ENCODE measurements at places on chromosomes 1 and 21. TPM values are rescaled to one million over a fixed set of nuclear protein-coding genes. Genes with fewer than 3 reads are reported as not detected.

GRCh38 chr1:89557956-89558355 lies 33.3 kb downstream of the LRRC8B start:
- DNase-seq, result no peak

- no peak for DNase-seq
Measured at GRCh38 chr21:46569081-46569480, 35.8 kb downstream of the S100B start.

GRCh38 chr1:80926531-80926930 lies 874.2 kb upstream of the ADGRL2 start:
- DNase-seq, result no peak

- no peak for DNase-seq
Measured at GRCh38 chr1:29305943-29306342, 69.6 kb downstream of the PTPRU start.

DNA sequence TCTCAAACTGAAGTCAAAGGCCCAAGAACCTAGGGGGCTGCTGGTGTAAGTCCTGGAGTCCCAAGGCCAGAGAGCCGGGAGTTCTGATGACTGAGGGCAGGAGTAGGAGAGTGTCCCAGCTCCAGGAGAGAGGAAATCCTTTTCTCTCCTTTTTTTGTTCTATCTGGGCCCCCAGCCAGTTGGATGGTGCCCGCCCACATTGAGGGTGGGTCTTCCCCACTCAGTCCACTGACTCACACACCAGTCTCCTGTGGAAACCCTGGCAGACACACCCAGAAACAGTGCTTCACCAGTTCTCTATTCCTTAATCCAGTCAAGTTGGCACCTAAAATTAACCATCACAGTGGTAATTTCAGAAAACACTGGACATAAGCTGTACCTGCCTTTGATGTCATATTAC lies 12.7 kb upstream of the WDR26 start:
- DNase-seq, result no peak

DNA sequence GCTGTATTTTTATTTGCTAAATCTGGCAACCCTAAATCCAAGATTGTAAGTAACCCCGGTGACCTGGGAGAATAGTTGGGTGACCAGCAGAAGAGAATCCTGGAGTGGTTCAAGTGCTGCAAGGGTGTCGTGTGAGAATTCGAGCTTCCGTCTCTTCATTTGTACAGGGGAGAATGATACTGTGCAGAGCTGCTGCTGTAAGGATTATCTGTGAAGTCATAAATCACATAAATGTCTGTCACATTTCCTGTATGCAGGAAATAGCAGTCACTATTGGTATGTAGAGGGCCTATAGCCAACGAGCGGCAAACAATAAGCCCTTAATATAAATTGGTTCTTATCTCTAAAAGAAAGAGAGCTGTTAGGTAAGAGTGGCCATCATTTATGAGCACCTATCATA lies 90.7 kb downstream of the ATP1A1 start:
- DNase-seq, result no peak

- DNase-seq, result no peak
Measured at GRCh38 chr1:211576717-211577116, 2.2 kb downstream of the SLC30A1 start.

GRCh38 chr1:154371436-154371835 lies 33.7 kb upstream of the IL6R start:
- DNase-seq, result no peak

- DNase-seq, result no peak
Measured at GRCh38 chr1:162840250-162840839, 20.6 kb downstream of the CCDC190 start.

GRCh38 chr1:224168859-224169380 lies 14.1 kb upstream of the DEGS1 start:
- DNase-seq, result peak; percentile 40

GRCh38 chr1:54335011-54335754 lies 71.0 kb downstream of the SSBP3 start:
- DNase-seq, result no peak

DNA sequence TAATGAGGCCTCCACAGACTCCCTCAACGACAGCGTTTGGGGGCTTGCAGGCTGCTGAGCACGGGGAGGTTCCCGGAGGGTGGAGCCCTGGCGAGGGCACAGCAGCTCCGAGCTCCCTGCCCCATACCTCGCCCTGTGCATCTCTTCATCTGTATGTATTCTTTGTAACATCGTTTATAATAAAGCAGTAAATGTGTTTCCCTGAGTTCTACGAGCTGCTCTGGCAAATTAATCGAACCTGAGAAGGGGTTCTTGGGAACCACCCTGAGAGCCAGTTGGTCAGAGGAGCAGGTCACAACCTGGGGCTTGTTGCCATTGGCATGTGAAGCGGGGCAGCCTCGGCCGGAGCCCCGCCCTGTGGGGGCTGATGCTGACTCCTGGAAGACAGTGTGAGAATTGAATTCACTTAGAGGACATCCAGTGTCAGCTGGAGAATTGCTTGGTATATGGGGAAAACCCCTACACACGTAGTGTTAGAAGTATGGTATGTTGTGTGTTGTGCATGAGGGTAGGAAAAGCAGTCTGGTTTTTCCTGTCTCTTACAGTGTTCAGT lies 11.5 kb downstream of the SLC37A1 start:
- DNase-seq, result no peak

- peak; percentile 61 for DNase-seq
Measured at GRCh38 chr1:115976062-115976920, at the start of gene SLC22A15. Gene SLC22A15, plus strand, starts transcription at chr1:115976513. Its CDS starts 115 bp downstream, at chr1:115976628.

DNA sequence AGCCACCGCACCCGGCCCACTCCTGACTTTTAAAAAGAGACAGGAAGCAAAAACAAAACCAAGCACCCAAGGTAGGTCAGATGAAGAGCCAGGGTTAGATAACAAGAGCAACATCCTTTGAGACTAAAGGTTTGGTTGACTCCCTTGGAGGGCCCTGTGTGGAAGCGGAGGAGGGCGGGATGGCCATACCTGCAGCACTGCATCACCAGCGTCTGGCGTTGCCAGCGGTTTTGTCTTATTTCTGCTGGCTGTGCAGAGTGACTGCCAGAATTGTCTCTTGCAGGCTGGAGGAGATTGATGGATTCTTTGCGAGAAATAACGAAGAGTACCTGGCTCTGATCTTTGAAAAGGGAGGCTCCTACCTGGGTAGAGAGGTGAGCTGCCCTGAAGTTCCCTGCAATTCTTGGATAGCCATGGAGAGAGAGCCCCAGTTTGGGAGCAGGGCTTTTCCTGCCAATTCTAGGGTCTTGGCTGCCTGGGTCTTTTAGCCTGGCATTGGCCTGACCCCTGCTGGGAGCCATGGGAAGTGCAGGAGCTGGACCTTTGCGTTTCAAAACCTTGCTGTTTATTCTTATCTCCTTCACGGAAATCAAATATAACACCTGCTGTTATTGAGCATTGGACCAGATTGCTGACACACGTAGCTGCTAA lies 24.0 kb downstream of the QSOX1 start:
- DNase-seq, result peak; percentile 58

- no peak for DNase-seq
Measured at GRCh38 chr1:53500204-53501064, 41.2 kb downstream of the DMRTB1 start.

- no peak for DNase-seq
Measured at GRCh38 chr1:108653431-108654105, 7.3 kb downstream of the HENMT1 start.

DNA sequence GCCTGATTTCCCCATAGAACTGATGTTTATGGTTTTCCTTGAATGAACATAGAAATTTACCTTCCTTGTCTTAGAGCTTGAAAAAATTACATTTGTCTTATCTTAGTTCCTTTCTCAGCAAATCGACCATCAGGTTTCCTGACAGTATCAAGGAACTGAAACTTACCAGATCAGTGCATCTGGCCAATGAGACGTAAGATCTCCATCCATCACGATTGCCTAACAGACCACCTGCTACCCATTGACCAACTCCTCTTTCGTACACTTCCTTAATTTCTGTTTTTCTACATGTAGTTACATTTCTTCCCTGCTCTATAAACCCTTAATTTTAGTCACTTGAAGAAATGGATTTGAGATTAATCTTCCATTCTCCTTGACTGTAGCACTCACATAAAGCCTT lies 57.4 kb upstream of the TMPRSS15 start:
- no peak for DNase-seq

GRCh38 chr1:106889059-106889458 lies 167.4 kb upstream of the PRMT6 start:
- no peak for DNase-seq

- no peak for DNase-seq
Measured at GRCh38 chr1:85587841-85588240, 7.3 kb downstream of the CCN1 start.

- no peak for DNase-seq
Measured at GRCh38 chr1:238223076-238223640, 332.4 kb upstream of the ZP4 start.

DNA sequence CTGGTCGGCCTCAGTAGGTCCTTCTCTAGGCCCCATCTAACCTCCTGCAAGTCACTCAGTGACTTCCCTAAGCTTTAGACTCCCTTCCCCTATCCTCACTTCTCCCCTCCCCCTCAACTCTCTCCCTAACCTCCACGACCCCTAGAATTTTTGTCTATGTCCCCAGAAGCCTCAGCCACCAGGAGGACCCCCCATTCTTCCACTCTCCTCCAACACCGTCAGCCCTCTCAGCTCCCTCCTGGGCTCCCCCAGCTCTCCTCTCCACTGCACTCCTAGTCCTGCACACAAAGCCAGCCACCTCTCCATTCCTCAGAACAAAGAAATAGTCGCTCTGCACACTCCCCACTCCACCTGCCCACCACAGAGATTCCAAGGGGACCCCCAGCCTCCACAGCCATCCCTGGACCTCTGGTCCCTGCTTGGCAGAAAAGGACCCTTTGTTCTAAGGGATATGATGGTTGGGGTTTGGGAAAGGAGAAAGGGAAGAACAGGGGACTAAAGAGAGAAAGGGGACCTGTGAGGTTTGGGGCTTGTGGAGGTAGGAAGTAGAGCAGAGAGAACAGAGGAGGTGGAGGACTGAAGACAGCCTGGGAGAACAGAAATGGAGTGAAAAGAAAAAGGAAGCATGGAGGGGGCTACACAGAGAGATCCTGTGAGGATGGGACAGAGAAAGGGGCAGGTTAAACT lies 2.8 kb downstream of the ARHGEF2 start:
- DNase-seq, result no peak

DNA sequence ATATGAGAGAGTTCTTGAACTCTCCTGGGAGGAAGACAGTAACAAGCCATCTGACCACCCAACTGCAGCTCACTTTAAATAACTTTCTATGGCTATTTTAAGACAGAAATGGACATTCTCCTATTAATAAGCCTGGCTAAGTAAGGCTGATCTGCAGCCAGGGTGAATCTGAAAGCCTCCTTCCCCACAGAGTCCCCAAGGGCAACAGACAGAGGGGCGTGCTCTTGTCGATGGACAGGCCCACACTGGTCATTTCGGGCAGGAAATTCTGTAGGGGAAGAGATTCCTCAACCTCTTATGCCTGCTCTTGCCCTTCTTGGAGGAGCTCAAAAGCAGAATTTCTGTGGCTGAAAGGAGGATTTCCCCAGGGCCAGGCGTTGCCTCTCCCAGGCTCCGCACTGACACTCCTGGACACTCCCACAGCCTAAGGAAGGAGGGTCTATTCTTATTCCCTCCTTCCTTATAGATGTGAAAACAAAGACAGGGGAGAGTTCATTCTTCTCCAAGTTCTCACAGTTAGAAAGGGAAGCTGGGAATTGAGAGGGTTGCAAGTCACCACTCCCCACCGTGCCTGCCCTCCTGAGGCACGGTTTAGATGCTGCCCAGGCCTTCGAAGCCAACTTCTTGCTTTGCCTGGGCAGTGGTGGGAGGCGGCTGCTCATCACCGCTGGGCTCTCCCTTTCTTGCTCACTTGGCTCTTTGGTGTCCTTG lies 17.9 kb upstream of the KANK4 start:
- DNase-seq, result no peak

DNA sequence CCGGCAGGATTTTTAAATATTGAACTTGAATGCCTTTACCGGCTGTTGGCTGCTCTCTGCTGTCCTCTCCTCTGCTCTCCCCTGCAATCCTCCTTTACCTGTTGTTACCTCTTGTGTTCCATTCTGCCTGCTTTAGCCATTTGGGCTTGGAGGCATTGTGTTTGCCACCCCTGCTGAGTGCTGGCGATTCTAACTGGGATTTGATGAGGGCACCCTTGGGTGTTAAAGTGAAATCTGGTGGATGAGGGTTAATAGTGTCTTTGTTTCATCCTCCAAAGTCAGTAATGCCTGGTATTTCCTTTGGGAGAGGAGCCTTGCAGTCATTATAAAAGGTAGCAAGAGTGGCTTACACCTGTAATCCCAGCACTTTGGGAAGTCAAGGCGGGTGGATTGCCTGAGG lies 9.9 kb downstream of the SZRD1 start:
- DNase-seq, result no peak

GRCh38 chr1:69985376-69985775 lies 220.0 kb downstream of the LRRC40 start:
- no peak for DNase-seq

- no peak for DNase-seq
Measured at GRCh38 chr1:246212013-246212412, 295.1 kb downstream of the SMYD3 start.

- DNase-seq, result peak; percentile 3
Measured at GRCh38 chr1:223276029-223276428, 87.9 kb downstream of the SUSD4 start.

DNA sequence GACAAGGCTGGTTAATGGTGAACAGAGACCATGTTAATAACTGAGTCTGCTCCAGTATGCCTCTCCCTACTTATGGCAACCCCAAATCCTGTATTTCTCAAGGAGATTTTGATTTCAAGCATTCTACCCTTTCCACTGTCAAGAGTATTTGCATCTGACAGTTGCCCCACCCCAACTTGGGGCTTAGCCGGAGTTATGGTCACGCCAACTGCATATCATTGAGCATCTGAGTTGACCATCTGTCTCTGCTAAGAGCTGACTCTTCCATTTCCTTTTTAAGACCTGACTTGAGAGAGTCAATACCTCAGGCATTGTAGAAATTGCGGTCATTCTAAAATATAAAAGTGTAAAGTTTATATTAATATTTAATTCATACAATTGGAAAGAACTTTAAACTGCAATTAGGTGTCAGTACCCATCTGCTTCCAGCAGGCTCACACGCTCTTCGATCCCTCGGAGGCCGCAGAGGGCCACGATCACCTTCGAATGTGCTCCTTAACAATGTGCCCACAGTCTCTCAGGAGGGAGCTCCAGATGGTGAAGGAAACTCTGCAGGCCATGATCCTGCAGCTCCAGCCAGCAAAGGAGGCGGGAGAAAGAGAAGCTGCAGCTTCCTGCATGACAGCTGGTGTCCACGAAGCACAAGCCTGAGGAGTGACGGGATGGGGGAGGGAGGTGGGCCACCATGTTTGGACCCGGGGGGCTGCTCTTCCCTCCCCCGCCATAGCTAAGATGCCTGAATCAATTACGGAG lies 409.8 kb downstream of the DISC1 start:
- DNase-seq, result no peak

GRCh38 chr1:29854700-29855276 lies 618.5 kb downstream of the PTPRU start:
- no peak for DNase-seq

Gene CXADR
- total RNA-seq, result 0.48 TPM

Gene PDPN
- total RNA-seq, result not detected

Gene ZNF697
- total RNA-seq, result 0.26 TPM

Gene WDR64
- total RNA-seq, result 0.12 TPM

Gene CD2
- 232 TPM for total RNA-seq

Gene PLEKHA6
- 3.4 TPM for total RNA-seq

Gene DNAJC16
- 14.3 TPM for total RNA-seq

Gene ARTN
- total RNA-seq, result 1.9 TPM

Gene USP33
- total RNA-seq, result 46.6 TPM

Gene VSIG8
- not detected for total RNA-seq

Gene TMEM59
- total RNA-seq, result 148 TPM

Gene PTPRC
- 545 TPM for total RNA-seq

Gene CHIA
- total RNA-seq, result not detected

Gene FMO2
- not detected for total RNA-seq

Gene CLDN17
- not detected for total RNA-seq

Gene FAM151A
- not detected for total RNA-seq

Gene SYT6
- total RNA-seq, result not detected

Gene UMODL1
- total RNA-seq, result 0.89 TPM

Gene MFSD2A
- total RNA-seq, result 9.5 TPM
